Epithelial cell of umbilical artery (primary cell): ENCODE measurements at places on chromosomes 16 and 17. TPM values are rescaled to one million over a fixed set of nuclear protein-coding genes. Genes with fewer than 3 reads are reported as not detected.

The C1QTNF8 gene
- not detected in 2 replicates for total RNA-seq

The PRKCA gene
- 6.8 and 10.3 TPM in 2 replicates for total RNA-seq

The RNF227 gene
- total RNA-seq, result 0.65 and 0.76 TPM in 2 replicates

The GAS2L2 gene
- not detected in 2 replicates for total RNA-seq

The SLC6A2 gene
- total RNA-seq, result not detected in 2 replicates

The HAGH gene
- 78.4 and 81.5 TPM in 2 replicates for total RNA-seq

The PPM1D gene
- total RNA-seq, result 14.3 and 22.6 TPM in 2 replicates

The TP53TG3B gene
- not detected in 2 replicates for total RNA-seq

The LSM12 gene
- 33.0 and 35.4 TPM in 2 replicates for total RNA-seq

The TEX19 gene
- total RNA-seq, result not detected in 2 replicates

The MGAT5B gene
- total RNA-seq, result 0.91 and 0.97 TPM in 2 replicates

The HS3ST2 gene
- total RNA-seq, result under 0.01 TPM in 1 of 2 replicates, not detected in the other

The ALDH3A1 gene
- total RNA-seq, result 0.61 TPM in 1 of 2 replicates, not detected in the other

The C16orf78 gene
- total RNA-seq, result not detected in 2 replicates

The KRTAP9-2 gene
- not detected in 2 replicates for total RNA-seq

The CCL16 gene
- total RNA-seq, result 0.32 TPM in 1 of 2 replicates, not detected in the other

The PRSS53 gene
- total RNA-seq, result 0.32 and 1.2 TPM in 2 replicates

The HBQ1 gene
- total RNA-seq, result 0.61 and 3.9 TPM in 2 replicates

The PLD6 gene
- total RNA-seq, result 2.3 and 2.9 TPM in 2 replicates

The ARHGAP44 gene
- 0.30 and 0.32 TPM in 2 replicates for total RNA-seq

The IGF2BP1 gene
- total RNA-seq, result 9.4 and 10.0 TPM in 2 replicates

The PTX4 gene
- total RNA-seq, result not detected in 2 replicates

The LRRC46 gene
- total RNA-seq, result under 0.01 and 0.15 TPM in 2 replicates

The TM4SF5 gene
- total RNA-seq, result not detected in 2 replicates

The XPO6 gene
- 59.7 and 62.4 TPM in 2 replicates for total RNA-seq

The FLII gene
- total RNA-seq, result 318 and 345 TPM in 2 replicates

The DLX3 gene
- total RNA-seq, result not detected in 2 replicates

The VKORC1 gene
- total RNA-seq, result 82.5 and 95.8 TPM in 2 replicates

The CAPNS2 gene
- 0.97 and 2.3 TPM in 2 replicates for total RNA-seq

The SOX15 gene
- not detected in 2 replicates for total RNA-seq

The NDE1 gene
- 47.7 and 54.3 TPM in 2 replicates for total RNA-seq

The HOXB3 gene
- total RNA-seq, result 5.8 and 11.2 TPM in 2 replicates

The KRTAP4-3 gene
- total RNA-seq, result not detected in 2 replicates

The CACNG3 gene
- not detected in 2 replicates for total RNA-seq

The C16orf74 gene
- 10.7 and 18.4 TPM in 2 replicates for total RNA-seq

The DRC7 gene
- total RNA-seq, result under 0.01 TPM in 2 replicates

The PCGF2 gene
- 3.6 and 5.5 TPM in 2 replicates for total RNA-seq

The TEX2 gene
- total RNA-seq, result 12.7 and 24.5 TPM in 2 replicates

The C16orf54 gene
- total RNA-seq, result not detected in 2 replicates

The TGFB1I1 gene
- 24.8 and 42.6 TPM in 2 replicates for total RNA-seq

The OR1F1 gene
- total RNA-seq, result not detected in 2 replicates

The ASB16 gene
- not detected in 2 replicates for total RNA-seq

The FCSK gene
- 7.1 and 14.3 TPM in 2 replicates for total RNA-seq

The CA10 gene
- total RNA-seq, result not detected in 2 replicates

The TNFSF13 gene
- 0.46 and 1.6 TPM in 2 replicates for total RNA-seq

The RPL38 gene
- 478 and 1,101 TPM in 2 replicates for total RNA-seq

The PRAC2 gene
- not detected in 2 replicates for total RNA-seq

The KRT25 gene
- not detected in 2 replicates for total RNA-seq

The C16orf95 gene
- total RNA-seq, result 7.5 and 9.4 TPM in 2 replicates

The SULT1A3 gene
- 4.0 and 4.2 TPM in 2 replicates for total RNA-seq

The FKBP10 gene
- 101 and 164 TPM in 2 replicates for total RNA-seq

The STAC2 gene
- not detected in 2 replicates for total RNA-seq

The WIPF2 gene
- total RNA-seq, result 3.6 and 4.4 TPM in 2 replicates

The ZNF688 gene
- total RNA-seq, result 4.7 and 6.5 TPM in 2 replicates

The CCDC154 gene
- under 0.01 and 0.15 TPM in 2 replicates for total RNA-seq

The TMEM11 gene
- total RNA-seq, result 17.2 and 24.4 TPM in 2 replicates

The ACADVL gene
- 164 and 179 TPM in 2 replicates for total RNA-seq
